Fibroblast of skin of right quadriceps (primary cell): ENCODE measurements at places on chromosomes 4 and X.

DNA sequence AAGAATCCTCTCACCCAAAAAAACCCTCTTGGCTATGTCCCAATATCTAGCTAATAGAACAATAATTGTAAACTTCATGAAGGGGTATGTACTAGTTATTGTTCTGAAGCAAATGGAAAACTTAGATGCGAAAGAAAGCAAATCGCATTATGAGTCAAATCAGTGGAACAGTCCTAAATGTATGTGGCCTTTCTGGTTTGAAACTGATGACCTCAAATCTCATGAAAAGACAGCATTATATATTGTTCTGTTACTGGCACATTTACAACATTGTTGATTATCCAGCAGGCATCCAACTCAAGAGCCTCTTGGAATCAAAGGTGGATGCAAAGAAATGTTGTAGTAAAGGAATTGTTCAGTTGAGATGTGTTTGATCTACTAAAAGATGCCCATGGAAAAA is 34.7 kb downstream of the CSN3 start:
- DNase-seq: no peak

DNA sequence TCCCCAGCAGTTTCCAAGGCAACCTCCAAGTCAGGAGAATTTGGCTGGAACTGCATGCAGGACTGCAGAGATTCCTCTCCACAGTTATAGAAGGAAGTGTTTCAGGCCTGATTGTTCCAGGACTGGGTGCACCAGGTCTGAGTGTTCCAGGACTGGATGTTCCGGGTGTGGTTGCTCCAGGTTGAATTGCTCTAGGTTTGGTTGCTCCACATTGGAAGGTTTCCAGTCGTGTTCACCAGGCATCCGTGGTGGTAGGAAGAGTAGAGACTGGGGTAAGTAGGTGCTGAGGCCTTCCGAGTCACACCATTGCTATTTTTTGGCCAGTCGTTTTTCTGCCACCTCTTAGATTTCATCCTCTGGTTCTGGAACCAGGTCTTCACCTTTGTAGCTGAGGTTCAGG is 105.4 kb downstream of the MSN start:
- DNase-seq: no peak

- peak; percentile 77 for DNase-seq
Observed at GRCh38 chr4:186820391-186820891, 96.8 kb upstream of the FAT1 start.

GRCh38 chrX:133477986-133478385 is 62.7 kb upstream of the GPC4 start:
- no peak for DNase-seq

DNA sequence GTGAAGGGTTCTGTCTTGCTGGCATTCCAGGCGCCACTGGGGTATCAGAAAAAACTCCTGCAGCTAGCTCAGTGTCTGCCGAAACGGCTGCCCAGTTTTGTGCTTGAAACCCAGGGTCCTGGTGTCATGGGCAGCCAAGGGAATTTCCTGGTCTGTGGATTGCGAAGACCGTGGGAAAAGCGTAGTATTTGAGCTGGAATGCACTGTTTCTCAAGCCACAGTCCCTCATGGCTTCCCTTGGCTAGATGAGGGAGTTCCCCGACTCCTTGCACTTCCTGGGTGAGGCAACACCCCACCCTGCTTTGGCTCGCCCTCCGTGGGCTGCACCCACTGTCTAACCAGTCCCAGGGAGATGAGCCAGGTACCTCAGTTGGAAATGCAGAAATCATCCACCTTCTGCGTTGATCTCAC is 40.1 kb downstream of the NOP14 start:
- DNase-seq: peak; percentile 22

DNA sequence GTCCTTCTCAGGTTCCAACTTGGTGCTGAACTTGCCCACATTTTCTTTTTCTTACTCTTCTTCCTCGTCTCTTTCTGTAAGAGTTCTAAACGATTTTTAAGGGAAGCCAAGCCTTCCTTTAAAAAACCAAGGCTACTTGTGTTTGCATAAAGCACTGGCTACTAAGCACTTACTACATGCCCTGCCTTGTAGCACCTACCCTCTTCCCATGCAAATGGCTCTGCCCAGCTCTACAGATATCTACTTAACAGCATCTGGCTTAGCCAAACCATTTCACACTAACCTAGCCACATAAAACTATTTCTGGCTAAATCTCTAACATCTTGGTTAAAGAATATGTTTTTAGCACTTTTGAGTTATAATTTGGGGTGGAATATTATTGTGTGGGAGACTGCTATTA is 26.9 kb upstream of the ARMCX2 start:
- no peak for DNase-seq
